ENCODE measurements at places on chromosomes 6 and 20.
A peak's percentile ranks its signal among the peaks of the same experiment; 100 is the strongest.

DNA sequence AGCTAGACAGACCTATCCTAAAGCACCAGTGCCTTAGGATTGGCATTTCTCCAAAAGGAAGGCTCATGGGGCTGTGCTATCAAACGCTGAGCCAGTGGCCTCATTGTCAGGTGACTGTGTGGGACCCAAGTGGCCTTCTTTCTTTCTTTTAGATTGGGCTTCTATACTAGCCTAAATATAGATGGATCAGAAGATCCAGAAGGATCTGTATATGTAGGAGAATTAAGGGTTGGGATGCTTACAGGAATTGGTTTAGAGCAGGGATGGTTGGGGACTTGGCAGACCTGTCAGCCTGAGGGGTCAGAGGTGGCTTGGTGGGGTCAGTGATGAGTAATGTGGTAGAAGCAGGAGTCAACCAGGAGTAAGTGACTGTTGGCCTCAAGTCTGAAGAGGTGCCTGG is 14.8 kb downstream of the ABT1 start:
- DNase-seq: no peak

GRCh38 chr20:21513881-21514540 is at the start of gene NKX2-2:
Gene NKX2-2 (minus strand): TSS chr20:21514064. CDS start chr20:21513669, 395 bp downstream.
- peak; percentile 39 for DNase-seq

DNA sequence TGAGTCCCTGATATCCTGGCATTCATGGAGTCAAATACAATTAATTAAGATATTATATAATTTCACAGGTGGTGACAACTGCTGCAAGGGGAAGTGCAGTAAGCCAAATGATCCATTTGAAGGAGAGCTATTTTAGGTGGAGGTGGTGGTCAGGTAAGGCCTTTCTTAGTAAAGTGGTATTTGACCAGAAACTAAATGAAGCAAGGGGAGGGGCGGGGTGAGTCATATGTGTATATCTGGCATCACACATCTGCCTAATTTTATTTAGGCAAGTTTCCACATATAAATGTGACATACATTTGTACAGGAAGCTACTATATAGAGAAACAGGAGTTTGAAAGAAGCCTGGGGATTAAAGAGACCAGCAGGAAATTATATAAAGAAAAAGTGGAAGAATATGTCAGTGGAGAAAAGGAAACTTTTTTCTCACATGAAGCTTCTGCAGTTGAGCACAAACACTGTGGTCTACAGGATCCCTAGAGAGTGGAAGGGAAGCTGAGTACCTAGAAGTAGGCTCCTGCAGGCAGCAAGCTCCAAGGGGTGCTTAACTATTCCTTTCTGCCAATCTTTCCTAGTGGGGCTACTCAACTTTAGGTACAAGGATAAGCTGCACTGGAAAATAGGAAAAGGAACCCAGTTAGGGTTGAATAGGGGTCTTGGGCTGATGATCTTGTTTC is 99.6 kb downstream of the OGFRL1 start:
- DNase-seq: no peak

DNA sequence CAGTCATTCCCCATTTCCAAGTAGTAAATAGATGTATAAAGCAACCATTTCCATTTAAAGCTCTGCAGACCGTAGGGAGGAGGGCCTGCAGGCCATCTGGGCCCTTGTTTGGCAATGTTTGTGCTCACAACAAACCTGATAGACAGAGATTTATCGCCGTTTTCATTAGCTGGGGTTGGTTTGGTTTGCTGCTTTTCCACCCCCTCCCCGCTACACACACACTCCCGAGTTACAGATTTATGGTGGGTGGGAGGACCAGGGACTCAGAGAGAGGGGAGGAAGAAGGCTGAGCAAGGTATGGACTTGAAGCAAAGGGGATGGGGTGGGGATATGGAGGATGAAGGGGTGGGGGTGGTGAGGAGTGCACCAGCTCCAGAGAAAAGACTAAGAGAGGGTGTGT is 36.6 kb upstream of the FOXP4 start:
- no peak for DNase-seq

- DNase-seq: no peak
Observed at GRCh38 chr20:62451156-62451767, 23.9 kb upstream of the RBBP8NL start.

GRCh38 chr20:60035486-60035885 is 77.3 kb downstream of the CDH26 start:
- DNase-seq: no peak

DNA sequence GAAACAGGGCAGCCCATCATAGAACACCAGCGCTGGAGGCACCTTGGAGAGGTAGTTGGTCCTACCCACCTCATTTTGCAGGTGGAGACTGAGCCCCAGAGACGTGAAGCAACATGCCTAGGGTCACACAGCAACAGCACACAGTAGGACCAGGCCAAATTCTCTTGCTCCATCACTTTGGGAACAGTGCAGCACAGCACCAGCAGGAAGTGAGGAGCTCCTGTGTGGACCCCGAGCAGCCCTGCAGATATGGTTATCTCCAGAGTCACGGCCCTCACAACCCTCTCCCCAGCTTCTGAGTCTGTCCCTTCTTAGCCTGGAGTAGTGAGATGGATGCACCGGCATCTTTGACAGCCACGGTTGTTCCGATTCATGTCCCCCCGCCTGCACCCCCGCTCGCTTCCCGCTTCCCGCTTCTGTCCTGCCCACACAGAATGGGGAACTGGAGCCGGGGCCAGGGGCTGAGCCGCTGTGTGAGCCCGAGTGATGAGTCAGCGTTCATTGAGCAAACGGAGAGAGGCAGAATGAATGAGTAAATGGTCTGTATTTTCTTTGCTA is 72.6 kb upstream of the DUSP22 start:
- peak; percentile 75 for DNase-seq

- DNase-seq: no peak
Observed at GRCh38 chr20:59774921-59775686, 158.3 kb downstream of the SYCP2 start.

GRCh38 chr6:148864941-148865340 is 118.1 kb downstream of the UST start:
- DNase-seq: no peak

- DNase-seq: no peak
Observed at GRCh38 chr20:58651559-58651945, 469 bp downstream of the STX16 start.

GRCh38 chr20:49427751-49428518 is 54.5 kb downstream of the KCNB1 start:
- DNase-seq: no peak

- DNase-seq: no peak
Observed at GRCh38 chr6:79070206-79070825, 7.7 kb downstream of the PHIP start.

- DNase-seq: no peak
Observed at GRCh38 chr6:113290684-113291083, 566.5 kb upstream of the MARCKS start.

- DNase-seq: peak; percentile 56
Observed at GRCh38 chr6:82906951-82907350, 158.7 kb downstream of the UBE3D start.

Measured in AG20443 (cell line).